ENCODE measurements at places on chromosomes 2 and 18.

- no peak for DNase-seq
Observed at GRCh38 chr2:2107141-2107540, 223.9 kb downstream of the MYT1L start.

DNA sequence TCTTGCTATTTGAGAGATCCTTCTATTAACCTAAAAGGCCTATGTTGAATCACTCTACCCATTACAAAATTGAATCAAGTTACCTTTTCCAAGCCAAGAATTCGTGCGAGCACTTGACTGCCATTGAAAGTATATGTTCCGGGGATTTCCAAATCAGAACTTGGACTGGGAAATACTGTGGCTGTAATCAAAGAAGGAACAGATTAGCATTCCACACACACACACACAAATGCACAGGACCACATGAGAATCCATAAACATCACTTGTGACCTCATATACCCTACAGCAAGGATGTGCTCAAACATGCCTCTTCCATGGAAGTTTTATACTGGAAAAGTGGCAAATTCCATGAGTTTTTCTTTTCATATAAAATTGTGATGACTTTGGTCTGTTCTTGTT is 86.0 kb downstream of the ABCA12 start:
- no peak for DNase-seq

DNA sequence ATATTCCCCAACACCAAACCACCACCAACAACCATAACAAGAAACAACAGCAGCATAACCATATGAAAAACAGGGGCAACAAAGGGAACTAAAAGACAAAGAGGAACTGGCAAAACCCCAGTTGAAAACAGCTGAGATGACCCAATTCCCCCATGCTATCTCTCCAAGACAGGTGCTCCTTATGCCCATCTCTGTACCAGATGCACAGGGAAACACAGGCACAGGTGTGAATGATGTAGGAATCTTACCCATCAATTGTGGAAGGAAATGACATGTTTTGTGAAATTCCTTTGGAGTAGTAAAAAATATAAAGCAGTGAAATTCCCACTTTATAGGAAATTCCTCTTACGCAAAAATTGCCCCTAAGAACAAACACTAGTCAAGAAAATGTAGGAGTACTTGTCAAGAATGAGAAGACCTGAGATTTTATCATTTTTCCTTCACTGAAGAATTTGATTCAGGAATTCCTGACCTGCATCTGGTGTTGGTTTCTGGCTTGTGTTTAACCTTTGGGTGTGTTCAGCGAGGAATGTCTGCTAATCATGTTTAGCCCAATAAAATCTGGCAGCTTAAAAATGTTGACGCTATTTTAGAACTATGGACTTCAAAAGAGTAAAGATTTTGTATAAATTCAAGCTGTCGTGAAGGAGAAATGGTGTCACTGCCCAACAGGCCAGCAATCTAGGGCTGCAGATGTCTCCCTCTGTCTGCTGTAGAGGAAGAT is 67.7 kb upstream of the ARHGAP28 start:
- DNase-seq = no peak

DNA sequence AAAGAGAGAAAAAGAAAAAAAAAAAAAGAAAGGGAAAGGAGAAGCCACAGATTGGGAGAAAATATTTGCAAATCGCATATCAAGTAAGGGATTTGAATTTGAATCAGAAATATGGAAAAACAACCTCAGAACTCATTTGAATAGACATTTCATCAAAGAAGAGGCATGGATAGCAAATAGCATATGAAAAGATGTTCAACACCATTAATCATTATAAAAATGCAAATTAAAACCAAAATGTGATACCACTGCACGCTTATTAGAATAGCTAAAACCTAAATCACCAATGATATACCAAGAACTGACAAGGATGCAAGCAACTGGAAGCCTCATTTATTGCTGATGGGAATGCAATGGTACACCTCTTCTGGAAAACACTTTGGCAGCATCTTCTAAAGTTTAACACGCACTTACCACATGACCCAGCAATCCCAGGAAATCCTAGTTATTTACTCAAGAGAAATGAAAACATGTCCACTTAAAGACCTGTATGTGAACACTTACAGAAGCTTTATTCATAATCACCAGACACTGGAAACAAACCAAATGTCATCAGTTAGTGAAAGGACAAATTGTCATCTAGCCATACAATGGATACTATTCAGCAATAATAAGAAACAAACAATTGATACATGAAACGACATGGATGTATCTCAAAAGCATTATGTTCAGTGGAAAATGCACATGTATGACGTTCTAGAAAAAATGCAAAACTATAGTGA is 10.3 kb downstream of the DNER start:
- DNase-seq = no peak

DNA sequence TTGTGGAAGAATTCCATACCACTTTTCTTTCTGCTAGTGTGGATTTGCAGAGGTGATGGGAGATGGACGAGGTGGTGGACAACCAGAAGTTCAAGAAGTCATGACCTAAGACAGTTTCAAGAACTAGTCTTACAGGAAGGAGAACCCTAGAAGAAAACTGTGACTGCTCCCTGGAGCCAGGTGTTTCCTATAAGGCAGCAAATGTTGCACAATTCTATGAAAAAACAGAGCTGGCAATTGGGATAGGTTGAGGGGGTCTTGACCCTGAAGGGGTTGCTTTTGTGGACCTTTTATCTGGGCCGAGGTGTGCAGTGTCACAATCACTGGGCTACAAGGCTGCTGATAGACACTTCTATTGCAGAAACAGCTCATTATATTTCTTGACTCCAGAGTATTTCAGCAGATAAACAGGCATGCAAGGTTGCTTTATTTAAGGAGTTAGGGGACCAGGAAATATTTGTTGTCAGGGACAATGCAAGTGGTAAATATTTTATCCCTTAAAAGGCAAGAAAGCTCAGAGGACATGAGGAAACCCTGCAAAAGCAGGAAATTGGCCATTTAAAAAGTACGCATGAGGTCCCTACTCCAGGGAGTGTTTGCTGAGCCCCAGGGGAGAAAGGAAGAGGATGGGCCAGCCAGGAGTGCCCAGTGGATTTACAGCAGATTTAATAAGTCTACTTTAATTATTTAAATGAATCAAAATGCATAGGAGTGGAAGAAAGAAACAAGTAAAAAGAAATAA is 22.9 kb downstream of the APCDD1 start:
- DNase-seq = no peak

- DNase-seq = no peak
Observed at GRCh38 chr2:112029164-112029563, 25.9 kb upstream of the TMEM87B start.

DNA sequence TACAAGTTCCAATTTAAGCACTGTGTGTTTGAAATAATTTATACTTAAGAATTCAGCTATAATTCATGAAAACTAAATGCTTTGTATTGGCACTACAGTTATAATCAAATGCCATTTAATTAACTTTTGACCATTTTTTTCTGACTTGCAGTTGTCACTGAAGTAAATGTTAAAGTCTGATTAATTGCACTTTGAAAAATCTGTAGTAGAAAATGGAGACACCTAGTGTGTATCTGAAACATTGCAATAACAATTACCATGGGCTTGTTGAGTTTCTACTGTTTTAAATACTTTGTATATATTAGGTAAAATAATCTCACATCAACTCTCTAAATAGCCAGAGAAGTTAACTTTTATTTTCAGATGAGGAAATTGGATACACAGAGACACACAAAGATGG is 458.6 kb upstream of the FSIP2 start:
- no peak for DNase-seq

GRCh38 chr2:42359965-42360483 is 993 bp downstream of the COX7A2L start:
- DNase-seq = no peak

DNA sequence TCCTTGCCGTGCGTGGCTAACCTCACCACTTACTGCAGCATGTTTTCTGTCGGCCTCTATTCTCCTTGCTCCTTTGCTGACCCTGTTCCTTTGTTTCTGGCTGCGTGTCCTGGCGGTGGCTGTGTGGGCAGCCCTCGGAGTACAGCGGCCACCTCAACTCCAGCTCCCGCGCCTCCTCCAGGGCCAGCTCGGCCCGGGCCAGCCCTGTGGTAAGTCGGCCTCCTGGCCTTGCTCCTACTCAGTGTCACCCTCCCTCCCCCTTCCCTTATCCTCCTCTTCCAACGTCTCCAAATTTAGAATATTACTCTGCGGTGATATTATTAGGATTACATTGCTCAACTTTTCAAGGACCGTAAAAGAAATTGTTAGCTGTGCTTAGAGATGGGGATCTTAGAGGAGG is 59.5 kb upstream of the RBM44 start:
- no peak for DNase-seq

DNA sequence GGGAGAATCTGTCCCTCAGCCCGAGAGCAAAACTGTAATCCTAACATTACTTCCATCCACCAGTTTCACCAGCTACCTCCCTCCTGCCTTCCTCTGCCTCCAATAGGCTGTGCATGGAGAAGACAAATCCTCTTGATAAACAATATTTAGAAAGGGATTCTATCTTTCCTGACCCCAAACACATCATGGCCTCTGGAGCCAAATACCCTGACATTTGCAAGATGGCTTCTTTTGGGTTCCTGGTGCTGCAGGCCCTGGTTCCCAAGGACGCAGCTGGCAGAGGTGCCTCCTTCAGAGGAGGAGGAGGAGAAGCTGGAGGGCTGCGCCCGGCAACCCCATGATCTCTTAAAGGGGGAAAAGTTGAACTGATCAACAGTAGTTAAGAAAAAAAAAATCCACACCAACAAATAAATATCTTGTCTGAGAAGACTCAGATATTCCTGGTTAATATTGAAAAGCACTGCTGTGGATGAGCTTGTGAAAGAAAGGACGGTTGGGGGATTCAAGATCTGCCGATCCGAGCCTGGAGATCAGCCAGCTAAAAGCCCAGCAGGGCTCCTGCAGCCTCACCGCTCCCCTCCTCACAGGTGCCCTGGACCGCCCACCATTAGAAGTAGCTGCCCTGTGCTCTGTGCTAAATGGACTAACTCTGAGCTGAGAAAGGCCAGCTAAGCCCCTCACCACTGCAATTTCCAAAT is 116.8 kb downstream of the MSH2 start:
- no peak for DNase-seq

DNA sequence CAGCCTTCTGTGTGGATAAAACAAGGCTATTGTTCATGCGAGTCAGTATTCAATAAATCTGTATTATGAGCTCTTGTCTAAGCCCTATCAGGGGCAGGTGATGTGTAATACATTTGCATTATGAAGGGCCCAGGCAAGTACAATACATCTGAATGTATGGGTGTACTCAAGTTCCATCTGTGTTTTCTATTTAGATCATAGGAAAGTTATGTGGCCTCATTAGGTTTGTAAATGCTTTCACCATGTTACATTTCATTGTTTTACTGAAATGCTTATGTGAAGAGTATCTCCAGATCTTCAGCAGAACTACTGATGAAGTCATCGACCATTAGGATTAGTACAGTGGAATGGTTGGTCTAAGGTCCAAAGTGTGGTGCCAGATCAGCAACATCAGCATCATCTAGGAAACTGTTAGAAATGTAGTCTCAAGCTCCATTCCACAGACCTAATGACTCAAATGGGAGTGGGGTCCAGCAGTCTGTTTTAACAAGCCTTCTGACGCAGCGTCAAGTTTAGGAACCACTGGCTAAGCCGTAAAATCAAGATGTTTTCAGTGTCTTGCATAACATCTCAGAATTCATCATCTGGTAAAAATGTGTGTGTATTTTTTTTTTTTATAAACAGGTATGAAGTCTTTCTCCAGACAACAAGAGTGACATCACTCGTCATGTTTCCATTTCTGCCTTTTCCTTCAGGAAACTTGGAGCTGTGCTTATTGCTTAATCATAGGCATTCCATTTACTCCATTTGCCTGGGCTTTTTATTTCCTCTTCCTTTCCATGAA is 80.5 kb downstream of the LYPD6 start:
- DNase-seq = no peak
